ENCODE measurements at places on chromosomes 16 and 17.

GRCh38 chr17:61285526-61286320 lies 113.9 kb upstream of the TBX2 start:
- no peak for DNase-seq

DNA sequence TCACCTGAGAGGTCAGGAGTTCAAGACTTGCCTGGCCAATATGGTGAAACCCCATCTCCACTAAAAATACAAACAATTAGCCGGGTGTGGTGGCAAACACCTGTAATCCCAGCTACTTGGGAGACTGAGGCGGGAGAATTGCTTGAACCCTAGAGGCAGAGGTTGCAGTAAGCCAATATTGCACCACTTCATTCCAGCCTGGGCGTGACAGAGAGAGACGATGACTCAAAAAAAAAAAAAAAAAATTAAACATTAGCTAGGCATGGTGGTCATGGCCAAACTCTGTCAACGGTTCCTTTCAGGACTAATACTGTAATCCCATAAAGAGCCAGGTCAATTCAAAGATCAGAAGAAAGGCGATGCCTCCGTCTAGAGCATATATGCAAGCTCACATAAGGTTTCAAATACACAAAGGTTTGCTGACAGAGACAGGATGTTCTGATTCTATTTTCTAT lies 2.4 kb downstream of the RNF157 start:
- DNase-seq, result no peak

DNA sequence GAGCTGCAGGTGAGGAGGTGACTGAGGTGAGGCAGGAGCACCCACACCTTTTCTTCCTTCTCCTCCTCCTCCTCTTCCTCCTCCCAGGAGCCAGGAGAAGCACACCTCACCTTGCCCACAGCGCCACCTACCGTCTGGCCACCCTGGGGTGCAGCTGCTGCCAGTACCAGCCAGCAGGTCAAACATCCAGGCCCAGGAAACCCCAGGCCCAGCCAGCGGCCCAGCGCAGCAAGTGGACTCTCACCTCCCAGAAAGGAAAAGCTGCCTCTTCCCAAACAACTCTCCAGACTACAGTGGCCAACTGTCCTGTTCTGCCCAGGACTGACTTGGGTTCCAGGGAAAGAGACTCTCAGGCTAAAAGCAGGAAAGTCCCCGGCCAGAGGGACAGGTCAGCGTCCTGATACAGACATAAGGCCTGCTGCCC lies 22.7 kb downstream of the PEMT start:
- no peak for DNase-seq

GRCh38 chr17:64115822-64116534 lies 14.0 kb downstream of the ERN1 start:
- DNase-seq, result no peak

- DNase-seq, result no peak
These were observed 183.5 kb downstream of the KCNJ2 start for GRCh38 chr17:70352834-70353233.

GRCh38 chr17:29836643-29837042 lies 93.4 kb downstream of the SSH2 start:
- no peak for DNase-seq

- DNase-seq, result no peak
These were observed 24.1 kb downstream of the PSMD7 start for GRCh38 chr16:74320707-74321106.

DNA sequence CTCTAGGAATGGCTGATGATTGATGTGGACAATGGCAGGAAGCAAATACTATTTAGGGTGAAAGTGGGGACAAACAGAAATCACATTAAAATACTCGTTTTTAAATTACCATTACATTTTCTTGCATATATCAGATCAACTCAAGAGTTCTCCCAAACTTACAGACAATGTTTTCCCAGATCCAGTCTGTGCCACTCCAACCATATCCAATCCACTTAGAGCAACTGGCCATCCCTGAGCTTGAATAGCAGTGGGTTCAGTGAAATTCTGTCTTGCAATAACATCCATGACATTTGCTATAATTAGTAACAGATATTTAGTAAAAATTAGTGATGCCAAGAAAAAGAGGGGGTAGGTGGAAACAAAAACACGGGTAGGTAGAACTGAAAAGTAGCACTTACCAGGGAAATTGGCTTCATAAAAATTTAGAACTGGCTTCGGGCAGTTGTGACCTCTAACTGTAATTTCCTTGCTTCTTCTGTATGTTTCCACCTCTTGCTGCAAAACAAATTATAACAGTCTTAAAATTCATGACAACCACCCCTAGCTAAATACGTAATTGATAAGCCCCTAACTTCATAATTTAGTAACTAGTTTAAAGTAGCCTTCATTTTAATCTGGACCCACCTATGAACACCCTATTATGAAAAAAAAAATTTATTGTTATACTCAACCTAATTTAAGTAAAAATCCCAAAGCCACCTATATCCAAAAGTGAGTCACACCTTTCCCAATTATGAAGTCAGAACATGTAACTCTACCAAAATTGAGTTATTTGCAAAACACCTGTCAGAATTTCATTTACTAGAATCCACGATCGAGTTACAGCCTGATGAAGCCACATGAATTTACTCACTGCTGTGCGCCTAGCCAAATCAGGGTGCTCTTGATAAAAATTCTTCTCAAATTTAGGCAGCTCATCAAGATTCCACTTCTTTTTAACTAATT lies 2.0 kb downstream of the DDX5 start:
- DNase-seq, result no peak

DNA sequence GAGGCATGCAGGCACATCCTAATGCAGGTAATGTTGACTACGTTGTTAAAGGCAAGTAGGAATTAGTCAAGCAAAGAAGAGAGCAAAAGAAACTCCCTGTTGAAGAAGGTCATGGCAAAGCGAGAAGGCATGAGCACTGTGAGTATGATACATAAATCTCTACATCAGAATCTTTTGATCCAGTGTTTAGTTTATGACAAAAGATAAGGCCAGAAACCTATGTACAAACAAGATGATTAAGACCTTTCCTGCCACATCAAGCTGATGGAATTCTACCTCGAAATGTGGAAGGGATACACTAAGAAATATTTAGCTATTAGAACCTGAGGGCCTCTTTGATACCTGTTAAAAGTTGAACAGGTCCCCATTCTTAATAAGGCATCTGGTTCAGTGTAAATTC lies 20.2 kb downstream of the SYCE1L start:
- no peak for DNase-seq

DNA sequence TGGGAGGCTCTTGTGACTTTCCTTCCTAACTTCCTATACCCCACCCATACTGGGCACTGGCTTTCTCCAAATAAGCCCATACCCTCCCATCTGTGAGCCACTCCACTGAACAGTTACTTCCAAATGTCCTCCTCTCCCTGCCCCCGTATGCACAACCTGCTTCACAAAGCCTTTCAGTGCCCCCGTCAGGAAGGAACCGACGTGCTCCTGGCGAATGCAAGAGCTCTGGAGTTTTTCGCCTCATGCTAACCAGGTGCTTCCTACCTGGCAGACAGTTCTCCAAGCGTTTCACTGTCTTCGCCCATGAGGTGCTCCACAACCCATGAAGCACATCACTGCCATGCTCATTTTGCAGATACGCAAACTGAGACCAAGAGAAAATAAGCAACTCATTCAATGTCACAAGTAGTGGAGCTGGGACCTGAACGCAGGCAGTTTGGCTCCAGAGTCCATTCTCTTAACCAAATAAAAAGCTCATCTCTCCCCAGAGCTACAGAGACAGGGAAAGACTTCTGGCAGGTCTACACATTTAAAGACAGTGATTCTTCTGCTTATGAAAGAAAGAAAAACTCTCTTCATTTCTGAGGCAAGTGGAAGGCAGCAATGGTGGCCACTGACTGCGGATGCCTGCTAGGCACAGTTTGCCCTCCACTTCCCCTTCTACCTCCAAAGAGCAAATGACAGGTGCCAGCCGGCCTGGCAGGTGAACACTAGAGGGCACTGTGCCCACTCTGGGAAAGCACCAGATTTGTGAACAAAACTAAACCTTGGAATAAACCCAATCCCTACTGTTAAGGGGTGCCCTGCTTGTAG lies 23.8 kb downstream of the SPHK1 start:
- DNase-seq, result no peak

- DNase-seq, result no peak
These were observed 1.8 kb upstream of the NUBP1 start for GRCh38 chr16:10741844-10742243.

GRCh38 chr17:80637048-80637781 lies 92.6 kb downstream of the RPTOR start:
- peak; percentile 77 for DNase-seq

DNA sequence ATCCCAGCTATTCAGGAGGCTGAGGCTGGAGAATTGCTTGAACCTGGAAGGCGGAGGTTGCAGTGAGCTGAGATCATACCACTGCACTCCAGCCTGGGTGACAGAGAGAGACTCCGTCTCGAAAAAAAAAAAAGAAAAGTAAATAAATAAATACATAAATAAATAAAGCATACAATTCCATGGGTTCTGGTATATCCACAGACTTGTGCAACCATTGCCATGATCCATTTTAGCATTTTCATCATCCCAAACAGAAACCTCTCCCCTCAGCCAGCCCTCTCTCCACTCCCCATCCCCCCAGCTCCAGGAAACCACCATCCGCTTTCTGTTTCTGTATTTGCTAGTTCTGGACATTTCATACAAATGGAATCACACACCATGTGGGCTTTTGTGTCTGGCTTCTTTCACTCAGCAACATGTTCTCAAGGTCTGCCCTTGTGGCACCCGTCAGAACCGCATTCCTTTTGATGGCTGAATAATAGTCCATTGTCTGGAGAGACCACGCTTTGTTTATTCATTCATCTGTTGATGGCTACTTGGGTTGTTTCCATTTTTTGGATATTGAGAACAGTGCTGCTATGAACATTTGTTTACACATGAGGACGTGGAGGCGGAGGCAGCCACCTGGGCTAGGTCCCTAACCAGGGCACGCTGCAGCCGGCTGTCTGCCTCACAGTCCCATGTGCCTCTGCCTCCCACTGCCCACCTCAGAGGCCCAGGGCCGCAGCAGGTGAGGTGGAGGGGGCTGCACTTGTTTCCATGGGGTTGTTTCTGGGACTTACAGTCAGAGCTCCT lies 76.2 kb downstream of the NT5M start:
- DNase-seq, result no peak

- DNase-seq, result no peak
These were observed 6.4 kb downstream of the KRTAP9-1 start for GRCh38 chr17:41196068-41196467.

- no peak for DNase-seq
These were observed 57.7 kb downstream of the CMC2 start for GRCh38 chr16:80948886-80949493.

DNA sequence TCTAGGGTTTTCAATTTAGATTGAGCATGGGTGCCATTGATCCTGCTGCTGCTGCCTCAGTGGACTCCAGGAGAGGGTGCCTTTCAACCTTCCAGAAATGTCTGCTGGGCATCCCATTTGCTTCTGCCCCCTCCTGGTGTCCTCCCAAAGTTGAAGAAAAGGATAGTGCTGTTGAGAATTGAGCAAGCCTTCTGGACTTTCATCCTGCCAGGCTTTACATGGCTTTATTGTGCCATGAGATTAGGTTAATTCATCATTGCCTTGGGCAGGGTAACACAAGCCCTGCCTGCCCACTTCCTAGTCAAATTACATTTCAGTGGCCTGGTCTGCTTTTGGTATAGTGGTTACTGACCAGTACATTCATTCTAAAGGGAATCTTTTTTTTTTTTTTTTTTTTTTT lies 17.9 kb upstream of the TANGO6 start:
- DNase-seq, result no peak

DNA sequence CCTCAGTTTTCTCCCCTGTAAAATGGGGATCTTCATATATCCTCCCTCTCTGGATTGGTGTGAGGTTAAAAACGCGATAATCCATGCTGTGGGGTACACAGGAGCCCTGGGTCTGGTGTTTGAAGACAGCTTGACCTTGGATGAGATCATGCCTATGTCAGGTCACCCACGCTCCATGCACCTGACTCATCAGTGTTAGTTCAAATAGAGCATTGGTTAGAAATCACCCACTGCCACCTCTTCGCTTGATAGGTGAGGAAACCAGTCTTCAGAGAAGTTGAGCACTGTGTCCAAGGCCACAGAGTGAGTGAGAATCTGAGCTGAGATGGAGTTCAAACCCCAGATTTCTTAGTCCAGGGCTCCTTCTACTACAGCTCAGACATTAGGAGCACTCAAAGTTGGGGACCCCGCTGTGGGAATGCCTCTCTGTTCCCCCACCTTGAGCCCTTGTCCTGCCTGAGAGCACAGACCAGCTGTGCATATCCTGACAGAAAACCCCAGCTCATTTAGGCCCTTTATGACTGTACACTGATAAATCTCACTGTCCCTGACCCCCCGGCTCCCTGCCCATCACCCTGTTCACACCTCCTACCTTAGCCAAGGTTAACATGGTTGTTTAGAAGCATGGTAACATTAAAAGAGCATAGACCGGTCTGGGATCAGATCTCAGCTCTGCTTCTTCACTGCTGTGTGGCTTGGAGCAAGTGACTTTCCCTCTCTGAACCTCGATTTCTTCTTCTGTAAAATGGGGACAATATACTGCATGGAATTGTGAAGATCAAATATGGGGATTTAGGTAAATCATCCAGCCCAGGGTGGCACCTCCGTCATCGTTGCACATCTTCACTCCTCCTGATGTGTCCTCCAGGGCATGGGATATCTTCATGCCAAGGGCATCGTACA lies 22.4 kb upstream of the LGALS9 start:
- no peak for DNase-seq

All from NCI-H187 treated with DMSO at 0.1 percent for 48 hours (cell line).